ENCODE measurements at places on chromosomes 12 and 14.

DNA sequence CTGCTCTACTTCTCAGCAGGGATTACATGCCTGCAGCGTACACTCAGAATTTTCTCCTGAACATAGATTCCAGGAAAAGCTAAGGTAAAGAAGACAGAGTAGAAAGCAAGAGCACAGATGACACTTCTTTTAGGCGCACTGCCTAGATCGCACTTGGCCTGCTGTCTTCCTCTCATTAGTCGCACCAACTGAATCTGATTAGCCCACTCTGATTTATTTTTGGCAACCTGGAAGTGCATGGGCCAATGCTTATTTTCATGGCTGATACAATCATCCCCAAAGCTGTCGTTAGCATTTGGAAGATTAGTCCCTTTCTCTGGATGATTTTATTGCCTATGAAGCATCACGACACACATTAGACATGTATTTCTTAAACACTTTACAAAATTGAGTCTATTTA is 152.5 kb downstream of the PTPRO start:
- no peak for DNase-seq

- no peak for DNase-seq
Measured at GRCh38 chr12:28268608-28269229, 78.5 kb downstream of the CCDC91 start.

- DNase-seq: no peak
Measured at GRCh38 chr14:74843653-74844052, 32.3 kb downstream of the PROX2 start.

- no peak for DNase-seq
Measured at GRCh38 chr12:116150001-116150400, 127.5 kb downstream of the MED13L start.

- DNase-seq: no peak
Measured at GRCh38 chr14:51616724-51617409, 34.8 kb upstream of the FRMD6 start.

GRCh38 chr12:47705229-47705565 is 633 bp downstream of the RPAP3 start:
- DNase-seq: no peak

GRCh38 chr14:76125511-76125910 is 26.2 kb upstream of the GPATCH2L start:
- no peak for DNase-seq
